ENCODE measurements at places on chromosomes 13 and 19.

DNA sequence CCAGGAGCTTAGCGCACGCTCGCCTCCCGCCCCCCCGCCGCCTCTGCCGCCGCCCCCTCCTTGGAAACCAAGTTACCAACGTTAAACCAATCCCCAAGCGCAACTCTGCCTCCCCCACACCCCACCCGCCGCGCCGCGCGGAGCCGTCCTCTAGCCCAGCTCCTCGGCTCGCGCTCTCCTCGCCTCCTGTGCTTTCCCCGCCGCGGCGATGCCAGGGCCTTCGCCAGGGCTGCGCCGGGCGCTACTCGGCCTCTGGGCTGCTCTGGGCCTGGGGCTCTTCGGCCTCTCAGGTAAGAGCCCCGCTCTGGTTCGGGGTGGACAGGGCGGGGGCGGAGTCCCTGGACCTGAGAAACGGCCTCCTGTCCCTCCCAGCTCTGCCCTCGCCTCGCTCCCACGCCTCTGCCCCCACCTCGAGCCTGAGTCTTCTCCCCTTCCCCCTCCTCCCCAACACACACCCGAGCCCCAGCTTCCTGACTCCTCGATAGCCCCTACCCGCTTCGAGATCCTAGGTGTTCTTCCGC lies at the start of gene ICAM5:
Gene ICAM5, plus strand, starts transcription at position 117 of the 521 bp plus-strand sequence. Its CDS starts 92 bp downstream, at position 209.
- peak; percentile 45 for DNase-seq

- no peak for DNase-seq
Measured at GRCh38 chr13:108322206-108322824, 52.8 kb downstream of the TNFSF13B start.

DNA sequence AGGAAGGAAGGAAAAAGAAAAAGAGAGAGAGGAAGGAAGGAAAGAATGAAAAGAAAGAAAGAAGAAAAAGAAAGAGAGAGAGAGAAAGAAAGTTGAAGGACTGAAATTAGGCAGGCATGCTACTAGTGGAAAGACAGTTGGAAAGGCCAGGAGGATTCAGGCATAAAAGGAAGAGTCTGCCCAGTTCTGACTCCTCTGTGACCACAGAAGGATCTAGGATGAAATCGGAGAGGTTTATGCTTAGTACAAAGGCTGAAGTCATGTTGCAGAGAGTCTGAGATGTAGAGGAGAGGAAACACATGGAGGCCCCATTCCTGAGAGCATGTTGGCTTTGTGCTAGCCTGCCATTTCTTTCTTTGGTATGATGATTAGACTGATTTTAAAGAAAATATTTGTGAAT lies 246.5 kb upstream of the ARGLU1 start:
- DNase-seq, result no peak

- no peak for DNase-seq
Measured at GRCh38 chr19:30235946-30236345, 136.2 kb upstream of the ZNF536 start.

DNA sequence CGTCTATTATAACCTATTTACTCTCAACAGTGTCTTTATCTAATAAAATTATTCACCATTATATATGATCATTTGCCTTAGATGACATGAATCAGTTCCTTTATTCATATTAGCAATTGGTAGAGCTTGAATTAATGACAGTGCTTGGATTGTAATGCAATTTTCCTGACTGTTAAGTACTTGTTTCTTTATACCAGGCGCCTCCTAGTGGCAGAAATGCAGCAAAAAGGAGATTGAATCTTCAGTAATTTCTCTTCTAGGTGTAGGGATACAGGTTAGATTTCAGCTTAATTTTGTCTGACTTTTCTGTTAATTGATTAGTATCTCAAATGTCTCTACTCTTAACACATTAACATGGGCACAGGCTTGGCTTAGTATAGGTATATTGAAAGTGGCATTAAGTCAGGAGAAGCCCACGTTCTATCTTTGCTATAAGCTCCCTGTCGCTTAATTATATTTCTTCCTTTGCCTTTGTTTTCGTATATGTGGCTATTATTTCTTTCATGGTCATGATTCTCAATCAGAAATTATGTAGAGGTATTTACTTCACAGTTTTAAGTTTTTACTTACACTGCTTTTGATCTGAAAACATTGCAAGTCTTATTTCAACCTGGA lies 9.1 kb upstream of the LHFPL6 start:
- DNase-seq, result peak; percentile 75

DNA sequence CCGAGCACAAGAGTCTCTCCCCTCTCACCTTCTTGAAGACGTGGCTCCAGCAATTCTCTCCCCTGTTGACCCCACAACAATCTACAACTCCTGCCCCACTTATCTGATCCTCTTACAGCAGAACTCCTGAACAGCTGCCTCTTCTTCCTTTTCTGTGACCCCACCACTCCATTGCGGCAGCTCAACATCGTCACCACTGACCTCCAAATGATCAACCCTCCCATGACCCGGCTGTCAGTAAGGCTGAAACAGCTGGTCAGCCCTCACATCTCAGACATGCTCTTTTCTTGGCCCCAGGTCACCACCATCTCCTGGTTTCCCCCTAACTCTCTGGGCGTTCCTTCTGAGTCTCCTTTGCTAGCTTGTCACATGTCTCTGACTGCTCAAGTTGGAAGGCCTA lies 1.8 kb downstream of the EXOSC5 start:
- DNase-seq, result no peak

GRCh38 chr19:50932690-50933083 lies 20.2 kb downstream of the KLK5 start:
- DNase-seq, result no peak

DNA sequence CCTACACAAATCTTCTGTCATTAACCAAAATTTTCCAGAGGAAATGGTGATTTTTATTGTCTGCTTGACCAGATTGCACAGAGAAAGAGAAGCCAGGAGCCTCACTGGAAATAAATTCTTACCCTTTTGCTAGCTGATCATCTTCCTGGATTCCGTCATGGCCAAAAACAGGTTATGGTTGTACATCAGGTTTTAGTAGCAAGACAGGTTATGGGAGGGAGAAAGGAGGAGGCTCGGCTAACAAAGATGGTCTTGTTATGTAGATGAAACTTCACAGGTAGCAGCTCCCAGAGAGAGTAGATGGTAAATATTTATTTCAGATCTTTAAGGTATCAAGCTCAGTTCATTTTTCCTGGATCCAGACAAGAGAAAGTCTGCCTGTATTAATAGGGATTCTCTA lies 19.7 kb upstream of the CEACAM3 start:
- no peak for DNase-seq

GRCh38 chr13:35832551-35832950 lies 298.6 kb downstream of the DCLK1 start:
- DNase-seq, result no peak

DNA sequence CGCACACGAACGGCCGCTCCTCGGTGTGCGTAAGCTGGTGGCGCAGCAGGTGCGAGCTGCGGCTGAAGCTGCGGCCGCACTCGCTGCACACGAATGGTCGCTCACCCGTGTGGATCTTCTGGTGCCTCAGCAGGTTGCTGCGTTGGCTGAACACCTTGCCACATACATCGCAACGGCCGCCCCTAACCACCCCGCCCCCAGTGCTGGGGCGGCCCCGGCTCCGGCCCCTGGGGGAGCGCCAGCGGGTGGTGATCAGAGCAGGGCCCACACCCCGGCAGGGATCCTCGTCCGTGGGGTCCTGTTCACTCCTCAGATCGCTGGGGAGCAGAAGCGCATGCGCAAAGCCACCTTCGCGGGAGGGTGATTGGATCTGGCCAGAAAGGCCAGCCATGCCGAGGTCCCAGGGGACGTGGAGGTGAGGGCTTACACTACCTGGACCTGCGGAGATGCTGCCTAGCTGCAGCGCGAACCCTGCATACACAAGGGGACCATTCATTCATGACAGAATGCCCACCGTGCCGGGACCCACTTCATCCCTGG lies 4.7 kb upstream of the UBE2M start:
- peak; percentile 46 for DNase-seq

GRCh38 chr13:99104396-99104795 lies 96.3 kb upstream of the UBAC2 start:
- DNase-seq, result no peak

- DNase-seq, result no peak
Measured at GRCh38 chr19:40054632-40055031, 1.4 kb downstream of the ZNF780B start.

DNA sequence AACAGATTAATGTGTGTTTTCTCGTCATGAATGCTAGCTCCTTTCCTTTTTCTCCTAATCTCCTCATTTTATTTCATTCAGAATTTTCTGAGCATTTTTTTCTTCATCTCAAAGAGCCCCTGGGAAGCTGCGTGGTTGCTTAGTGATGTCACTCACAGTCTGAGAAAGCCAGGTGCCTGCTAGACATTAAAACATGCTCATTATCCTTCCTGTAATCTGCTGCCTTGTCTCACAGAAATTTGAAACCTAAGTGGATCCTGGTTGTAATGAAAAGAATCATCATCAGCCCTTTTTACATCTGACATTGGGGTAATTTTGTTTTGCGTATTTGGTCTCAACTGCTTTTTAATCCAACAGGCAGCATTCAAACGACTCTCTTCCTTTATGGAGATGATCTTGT lies 108.2 kb upstream of the RNF113B start:
- DNase-seq, result no peak

DNA sequence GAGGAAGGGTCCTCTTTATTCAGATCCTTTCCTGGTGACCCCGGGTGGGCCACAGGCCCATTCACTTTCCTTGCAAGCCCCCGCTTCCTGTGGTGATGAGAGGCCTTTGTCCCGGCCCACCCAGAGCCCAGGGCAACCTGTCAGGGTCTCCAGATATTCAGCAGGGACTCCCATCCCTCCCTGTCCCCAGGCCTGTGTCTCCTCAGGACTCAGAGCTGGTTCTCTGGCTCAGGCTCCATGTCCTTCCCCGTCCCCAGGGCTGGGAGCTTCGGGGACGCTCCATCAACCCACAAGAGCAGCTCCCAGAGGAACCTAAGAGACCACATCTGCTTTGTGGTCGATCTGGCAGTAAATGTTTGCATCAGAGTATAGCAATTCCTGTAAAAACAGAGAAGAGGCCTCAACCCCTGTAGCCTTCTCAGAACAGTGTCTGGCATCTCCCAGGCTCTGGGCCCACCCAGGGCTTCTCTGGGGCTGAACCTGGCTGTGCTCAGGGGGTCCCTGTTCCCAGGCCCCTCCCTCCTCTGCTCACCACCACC lies 7.8 kb downstream of the CEACAM4 start:
- no peak for DNase-seq

DNA sequence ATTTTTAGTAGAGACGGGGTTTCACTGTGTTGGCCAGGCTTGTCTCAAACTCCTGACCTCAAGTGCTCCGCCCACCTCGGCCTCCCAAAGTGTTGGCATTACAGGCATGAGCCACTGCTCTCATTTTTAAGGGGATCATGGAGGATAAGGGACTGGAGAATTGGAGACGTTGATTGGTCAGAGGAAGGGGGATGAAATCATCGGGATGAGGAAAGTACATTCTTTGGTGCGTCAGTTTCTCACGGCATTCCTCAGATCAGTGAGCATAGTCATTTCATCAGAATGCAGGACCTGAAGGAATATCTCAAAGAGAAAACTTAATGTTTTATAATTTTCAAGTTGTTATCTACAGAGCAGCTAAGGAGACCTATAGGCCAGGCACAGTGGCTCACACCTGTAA lies 14.0 kb downstream of the ZNF114 start:
- no peak for DNase-seq

GRCh38 chr19:6693056-6693471 lies 23.1 kb upstream of the TNFSF14 start:
- DNase-seq, result no peak

DNA sequence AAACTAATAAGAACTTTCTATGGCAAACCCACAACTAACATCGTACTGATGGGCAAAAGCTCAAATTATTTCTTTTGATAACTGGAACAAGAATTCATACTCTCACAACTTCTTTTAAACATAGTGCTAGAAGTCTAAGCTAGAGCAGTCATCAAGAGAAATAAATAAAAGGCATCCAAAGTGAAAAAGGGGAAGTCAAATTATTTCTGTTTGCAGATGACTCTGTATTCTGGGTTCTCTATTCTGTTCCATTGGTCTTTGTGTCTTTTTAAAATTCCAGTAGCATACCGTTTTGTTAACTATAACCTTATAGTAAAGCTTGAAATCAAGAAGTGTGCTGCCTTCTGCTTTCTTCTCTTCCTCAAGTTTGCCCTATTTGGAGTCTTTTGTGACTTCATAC lies 1215.9 kb downstream of the UQCRFS1 start:
- no peak for DNase-seq

DNA sequence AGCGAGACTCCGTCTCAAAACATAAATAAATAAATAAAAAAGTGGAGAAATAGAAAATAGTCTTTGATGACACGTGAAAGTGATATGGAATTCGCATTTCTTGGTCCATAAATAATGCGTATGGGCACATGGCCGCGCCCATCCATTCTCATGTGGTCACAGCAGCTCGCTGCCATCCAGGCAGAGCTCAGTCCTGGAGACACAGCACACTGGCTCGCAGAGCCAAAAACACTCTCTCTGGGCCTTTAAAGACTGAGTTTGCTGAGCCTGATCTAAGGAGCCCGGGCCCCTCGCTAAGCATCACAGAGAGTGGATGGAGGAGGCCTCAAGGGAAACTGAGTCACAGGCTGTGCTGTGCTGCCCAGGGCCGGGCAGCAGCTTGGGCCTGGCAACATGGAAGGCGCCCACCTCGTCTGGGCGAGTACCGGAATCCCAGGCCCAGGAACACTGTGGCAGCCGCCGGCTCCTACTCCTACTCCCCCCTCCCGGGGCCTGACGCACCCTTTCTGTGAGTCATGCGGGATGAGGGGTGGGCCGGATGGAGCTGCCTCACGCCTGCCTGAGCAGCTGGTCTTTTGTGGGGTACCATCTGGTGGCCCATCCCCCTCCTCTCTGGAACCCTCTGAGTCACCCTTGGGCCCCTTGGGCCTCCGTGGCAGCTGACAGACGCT lies 28.9 kb upstream of the CACTIN start:
- DNase-seq, result no peak

GRCh38 chr13:40798380-40798779 lies 9.0 kb downstream of the SLC25A15 start:
- no peak for DNase-seq

DNA sequence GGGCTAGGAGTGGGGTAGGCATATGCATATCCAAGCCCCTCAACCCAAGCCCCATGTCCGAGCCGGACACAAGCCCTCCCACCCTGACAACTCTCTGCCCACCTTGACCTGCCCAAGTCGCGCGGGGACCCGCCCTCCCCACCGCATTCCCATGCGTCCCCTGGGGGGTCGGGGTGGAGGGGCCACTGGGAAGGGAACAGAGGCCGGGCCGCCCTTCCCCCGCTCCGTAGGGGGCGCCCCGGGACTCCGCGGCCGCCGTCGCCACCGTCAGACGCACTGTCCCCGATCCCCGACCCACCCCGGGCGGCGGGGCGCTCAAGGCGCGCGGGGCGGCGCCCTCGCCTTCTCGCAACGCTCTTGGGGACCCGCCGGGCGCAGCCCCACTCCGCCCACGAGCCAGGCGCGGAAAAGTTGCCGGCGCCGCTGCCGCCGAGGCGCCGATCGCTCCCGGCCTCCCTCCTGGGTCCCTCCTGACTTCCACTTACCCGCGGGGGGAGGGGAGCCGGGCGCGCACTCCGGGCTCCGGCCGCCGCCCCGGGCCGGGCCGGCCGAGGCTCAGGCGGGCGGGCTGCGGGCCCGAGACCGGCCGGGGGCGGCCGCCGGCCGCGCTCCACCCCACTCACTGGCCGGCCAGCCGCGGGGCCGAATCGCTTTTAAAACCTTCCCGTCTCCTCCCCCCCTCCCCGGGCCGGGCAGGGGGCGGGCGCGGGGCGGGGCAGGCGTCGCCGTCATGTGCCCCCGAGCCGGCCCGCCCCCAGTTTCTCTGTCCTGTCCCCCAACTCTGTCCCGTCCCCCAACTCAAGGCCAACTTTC lies 34.4 kb upstream of the NANOS3 start:
- peak; percentile 61 for DNase-seq

- no peak for DNase-seq
Measured at GRCh38 chr13:112669881-112670499, 19.8 kb upstream of the ATP11A start.
